ENCODE measurements at places on chromosomes 13 and 19.

GRCh38 chr13:74969419-74969818 lies 512.5 kb downstream of the TBC1D4 start:
- DNase-seq, result no peak

- DNase-seq, result no peak
Observed at GRCh38 chr19:39588066-39588465, 14.3 kb upstream of the LGALS13 start.

DNA sequence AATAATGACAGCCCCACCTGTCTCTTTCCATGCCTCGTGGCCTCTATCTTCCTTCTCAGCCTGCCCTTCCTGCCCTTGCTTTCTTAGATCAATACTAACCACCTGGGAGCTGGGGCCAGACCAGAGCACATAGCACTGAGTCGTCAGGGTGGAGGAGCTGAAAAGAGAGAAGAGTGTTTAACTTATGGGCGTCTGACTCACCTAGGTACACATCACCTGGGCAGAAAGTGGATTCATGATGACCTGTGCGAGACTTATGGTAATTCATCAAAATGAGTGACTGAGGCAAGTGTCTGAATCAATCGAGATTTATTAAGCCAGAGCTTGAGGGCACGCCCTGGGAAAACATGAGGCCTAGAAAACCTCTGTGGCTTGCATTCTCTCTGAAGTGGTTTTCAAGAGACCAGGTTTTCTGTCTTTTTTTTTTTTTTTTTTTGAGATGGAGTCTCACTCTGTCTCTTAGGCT lies 19.2 kb downstream of the CEACAM6 start:
- DNase-seq, result no peak

- no peak for DNase-seq
Observed at GRCh38 chr19:40224342-40225150, 1.9 kb downstream of the CCNP start.

DNA sequence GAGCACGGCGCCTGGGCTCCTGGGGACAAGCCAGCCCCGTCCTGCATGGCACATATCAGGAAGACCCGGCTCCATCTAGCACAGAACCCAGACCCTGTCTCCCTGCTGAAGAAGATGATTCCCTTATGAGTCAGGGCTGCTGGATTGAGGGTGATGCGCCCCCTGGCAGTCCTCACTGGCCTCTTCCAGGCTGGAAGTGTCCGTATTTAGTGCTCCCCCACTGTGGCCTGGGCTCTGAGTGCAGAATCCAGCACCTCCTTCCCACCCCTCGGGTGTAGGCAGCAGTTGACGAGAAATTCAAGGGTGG lies 14.9 kb downstream of the COMP start:
- no peak for DNase-seq

GRCh38 chr19:4054441-4055208 lies 12.1 kb downstream of the ZBTB7A start:
- no peak for DNase-seq

DNA sequence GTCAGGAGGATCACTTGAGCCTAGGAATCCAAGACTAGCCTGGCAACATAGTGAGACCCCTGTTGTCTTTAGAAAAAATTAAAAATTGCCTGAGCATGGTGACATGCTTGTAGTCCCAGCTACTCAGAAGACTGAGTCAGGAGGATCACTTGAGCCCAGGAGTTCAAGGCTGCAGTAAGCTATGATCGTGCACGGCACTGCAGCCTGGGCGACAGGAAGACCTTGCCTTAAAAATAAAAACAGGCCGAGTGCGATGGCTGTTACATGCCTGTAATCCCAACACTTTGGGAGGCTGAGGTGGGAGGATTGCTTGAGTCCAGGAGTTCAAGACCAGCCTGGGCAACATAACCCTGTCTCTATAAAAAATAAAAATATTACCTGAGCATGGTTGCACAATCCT lies 5.4 kb downstream of the HNRNPUL1 start:
- no peak for DNase-seq

DNA sequence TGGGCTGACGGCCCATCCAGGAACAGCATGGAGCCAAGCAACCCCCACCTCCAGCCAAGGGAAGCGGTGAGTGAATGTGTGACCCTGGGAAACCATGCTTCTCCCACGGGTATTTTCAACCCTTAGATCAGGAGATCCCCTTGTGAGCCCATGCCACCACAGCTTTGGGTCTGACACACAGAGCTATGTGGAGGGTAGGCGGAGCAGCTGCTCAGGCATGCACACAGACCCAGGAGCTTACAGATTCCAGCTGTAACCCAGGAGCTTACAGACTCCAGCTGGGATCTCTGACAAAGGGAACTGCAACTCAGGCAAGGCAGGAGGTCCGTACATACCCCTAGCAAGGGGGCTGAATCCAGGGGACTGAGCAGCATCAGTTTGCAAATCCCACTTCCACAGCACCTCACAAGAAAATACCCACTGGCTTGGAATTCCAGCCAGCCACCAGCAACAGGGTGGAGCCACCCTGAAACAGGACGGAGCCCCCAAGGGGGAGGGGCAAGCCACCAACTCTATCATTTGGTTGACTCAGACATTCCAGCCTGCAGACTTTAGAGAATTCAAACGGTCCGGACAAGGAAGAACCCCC lies 40.8 kb upstream of the RFXAP start:
- DNase-seq, result no peak

DNA sequence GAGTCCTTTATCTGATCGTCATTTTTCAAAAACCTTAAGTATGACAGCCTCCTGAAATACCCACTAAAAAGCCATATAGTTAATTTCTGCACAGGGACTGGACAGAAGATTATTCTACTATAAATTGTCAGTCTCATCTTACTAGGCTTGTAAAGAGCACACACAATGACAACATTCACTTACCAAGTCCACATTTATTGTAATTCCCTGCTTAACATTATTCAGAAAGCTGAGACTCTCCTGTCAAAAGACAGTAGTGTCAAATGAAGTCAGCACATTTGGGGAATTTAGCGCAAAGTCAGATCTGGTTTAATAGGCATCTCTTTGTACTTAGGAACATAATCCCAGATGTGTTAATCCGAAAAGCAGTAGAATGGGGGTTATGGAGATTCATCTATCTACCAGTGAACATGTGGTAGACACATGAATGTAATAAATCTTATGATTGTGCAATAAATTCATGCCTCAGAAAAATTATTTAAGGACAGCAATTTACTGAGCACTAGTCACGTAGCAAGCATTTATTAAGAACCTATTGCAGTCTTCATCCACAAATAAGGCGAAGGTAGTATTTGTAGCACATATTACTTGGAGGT lies 224.6 kb upstream of the GPC6 start:
- DNase-seq, result no peak

- DNase-seq, result peak; percentile 16
Observed at GRCh38 chr13:23667750-23668149, 97.5 kb downstream of the TNFRSF19 start.
